Activated T-cell treated with anti-CD3 and anti-CD28 coated beads, Interleukin-2, amount 50 U/mL, for 24 hours (primary cell): ENCODE measurements at places on chromosomes 11 and 22.

DNA sequence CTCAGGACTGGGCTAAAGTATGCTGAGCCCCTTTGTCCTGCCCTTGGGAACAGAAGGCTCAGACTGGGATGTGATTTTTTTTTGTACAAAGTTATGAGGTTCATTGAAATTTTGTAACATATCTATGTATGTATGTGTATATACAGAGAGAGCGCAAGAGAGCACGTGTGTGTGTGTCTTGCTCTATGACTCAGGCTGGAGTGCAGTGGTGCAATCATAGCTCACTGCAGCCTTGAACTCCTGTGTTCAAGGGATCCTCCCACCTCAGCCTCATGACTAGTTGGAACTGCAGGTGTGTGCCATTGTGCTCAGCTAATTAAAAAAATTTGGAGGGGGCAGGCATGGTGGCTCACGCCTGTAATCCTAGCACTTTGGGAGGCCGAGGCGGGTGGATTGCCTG lies 5.7 kb downstream of the TMEM25 start:
- DNase-seq = no peak
- peaks cover 6% of the 10 kb centered on the region for H3K4me1 ChIP-seq
- no peaks in the 10 kb centered on the region for H3K27me3 ChIP-seq
- H3K27ac ChIP-seq = no peak overlapping the region

DNA sequence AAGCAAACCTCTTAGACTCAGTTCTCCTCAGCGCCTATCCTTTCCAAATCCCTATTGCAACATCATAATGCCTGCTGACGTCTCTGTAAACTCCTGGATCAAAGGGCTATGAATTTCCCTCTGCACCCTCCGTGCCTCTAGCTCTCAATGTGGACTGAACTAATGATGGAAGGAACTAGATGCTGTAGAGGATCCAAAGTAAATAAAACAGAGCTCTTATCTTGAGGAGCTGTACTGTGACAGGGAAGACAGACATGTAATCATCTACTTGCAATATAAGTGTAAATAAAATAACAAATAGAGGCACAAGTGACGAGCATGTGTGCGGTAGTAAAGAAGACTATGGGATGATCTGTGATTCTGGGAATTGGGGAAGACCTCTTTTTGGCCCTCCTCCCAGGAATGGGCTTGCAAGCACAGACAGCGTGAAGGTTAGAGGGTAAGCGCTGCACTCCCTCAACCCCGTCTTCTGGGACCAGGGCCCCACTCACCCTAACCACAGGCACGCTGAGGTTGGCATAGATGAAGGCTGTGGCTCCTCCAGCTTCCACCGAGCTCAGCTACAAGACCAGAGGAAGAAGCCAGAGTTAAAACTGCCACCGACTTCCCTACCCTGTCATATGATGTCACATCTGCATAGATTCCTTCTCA lies 42.2 kb downstream of the P4HA3 start:
- no peak overlapping the region for H3K27ac ChIP-seq
- peaks cover 2% of the 10 kb centered on the region for H3K27me3 ChIP-seq
- no peak overlapping the region for H3K4me3 ChIP-seq
- H3K36me3 ChIP-seq = no peaks in the 10 kb centered on the region
- DNase-seq = no peak

- peaks cover 64% of the 10 kb centered on the region for H3K36me3 ChIP-seq
- H3K4me1 ChIP-seq = peaks cover 47% of the 10 kb centered on the region
- H3K27me3 ChIP-seq = no peaks in the 10 kb centered on the region
- peak overlapping the region; percentile 63 for H3K27ac ChIP-seq
These were observed 5.7 kb downstream of the APOBEC3D start for GRCh38 chr22:39026509-39027150.

GRCh38 chr22:32794449-32795213 lies 6.9 kb upstream of the TIMP3 start:
- H3K4me3 ChIP-seq = no peak overlapping the region
- H3K27me3 ChIP-seq = peaks cover 43% of the 10 kb centered on the region
- H3K27ac ChIP-seq = no peak overlapping the region

- no peaks in the 10 kb centered on the region for H3K27me3 ChIP-seq
- H3K4me3 ChIP-seq = no peak overlapping the region
- H3K27ac ChIP-seq = no peak overlapping the region
These were observed 10.6 kb downstream of the PLET1 start for GRCh38 chr11:112249871-112250610.

DNA sequence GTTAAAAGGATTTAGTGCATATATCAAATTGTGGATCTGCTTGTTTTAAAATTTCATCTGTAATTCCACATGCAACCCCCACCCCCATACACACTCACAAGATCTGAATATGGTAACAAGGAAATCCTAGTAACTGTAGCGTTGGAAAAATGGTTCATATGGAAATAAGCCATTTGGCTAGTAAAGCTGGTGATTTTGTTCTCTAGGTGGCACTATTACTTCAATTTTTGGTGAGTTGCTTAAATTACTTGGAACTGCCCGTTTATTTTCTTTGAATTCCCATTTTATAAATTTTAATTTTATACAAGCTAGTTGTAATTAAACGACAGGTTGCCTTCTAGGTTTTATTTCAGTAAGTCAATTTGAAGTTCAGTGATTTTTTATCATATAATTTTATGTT lies 5.3 kb downstream of the BDNF start:
- peaks cover 13% of the 10 kb centered on the region for H3K4me1 ChIP-seq
- no peaks in the 10 kb centered on the region for H3K36me3 ChIP-seq

- peaks cover 22% of the 10 kb centered on the region for H3K36me3 ChIP-seq
- peak; percentile 61 for DNase-seq
- H3K4me1 ChIP-seq = peaks cover 36% of the 10 kb centered on the region
- H3K4me3 ChIP-seq = peak overlapping the region; percentile 83
These were observed 869 bp downstream of the ZC3H7B start for GRCh38 chr22:41302021-41302767.

- H3K27ac ChIP-seq = no peak overlapping the region
- H3K27me3 ChIP-seq = no peaks in the 10 kb centered on the region
- no peaks in the 10 kb centered on the region for H3K4me1 ChIP-seq
These were observed 419.2 kb downstream of the AASDHPPT start for GRCh38 chr11:106496677-106497076.

DNA sequence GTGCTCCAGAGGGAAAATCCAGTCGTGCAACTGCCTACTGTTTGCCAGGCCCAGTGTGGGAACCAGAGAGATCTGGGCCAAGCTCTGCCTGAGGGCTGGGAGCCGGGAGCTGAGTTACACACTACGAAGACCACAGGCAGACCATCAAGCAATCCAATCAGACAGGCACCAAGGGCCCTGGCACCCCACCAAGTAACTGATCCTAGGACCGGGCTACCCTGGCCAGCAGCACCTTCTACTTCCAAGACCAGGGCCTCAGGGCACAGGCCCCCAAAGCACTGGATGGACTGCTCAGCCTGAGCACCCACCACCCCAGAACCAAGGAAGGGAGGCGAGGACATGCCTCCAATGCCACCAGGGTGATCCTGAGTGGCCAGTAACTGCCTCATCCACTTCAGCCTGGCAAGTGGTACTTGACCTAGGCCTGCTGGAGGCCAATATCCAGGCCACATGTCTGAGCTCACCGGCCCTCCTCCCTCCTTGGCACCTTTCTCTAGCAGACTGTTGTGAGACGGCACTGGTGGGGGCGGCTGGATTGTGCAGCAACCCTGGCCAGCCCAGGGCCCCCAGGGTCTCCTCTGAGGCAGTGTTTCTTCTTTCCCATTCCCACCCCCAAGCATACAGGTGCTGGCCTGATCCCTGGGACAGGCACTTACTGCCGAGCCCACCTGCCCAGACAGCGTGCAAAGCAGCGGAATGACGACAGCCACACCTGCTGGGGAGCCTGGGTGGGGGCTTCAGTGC lies 20.7 kb upstream of the ARFGAP3 start:
- no peak for DNase-seq
- peaks cover 76% of the 10 kb centered on the region for H3K36me3 ChIP-seq
- H3K27ac ChIP-seq = no peak overlapping the region
- H3K4me3 ChIP-seq = no peak overlapping the region
- H3K4me1 ChIP-seq = no peaks in the 10 kb centered on the region
- no peaks in the 10 kb centered on the region for H3K27me3 ChIP-seq

DNA sequence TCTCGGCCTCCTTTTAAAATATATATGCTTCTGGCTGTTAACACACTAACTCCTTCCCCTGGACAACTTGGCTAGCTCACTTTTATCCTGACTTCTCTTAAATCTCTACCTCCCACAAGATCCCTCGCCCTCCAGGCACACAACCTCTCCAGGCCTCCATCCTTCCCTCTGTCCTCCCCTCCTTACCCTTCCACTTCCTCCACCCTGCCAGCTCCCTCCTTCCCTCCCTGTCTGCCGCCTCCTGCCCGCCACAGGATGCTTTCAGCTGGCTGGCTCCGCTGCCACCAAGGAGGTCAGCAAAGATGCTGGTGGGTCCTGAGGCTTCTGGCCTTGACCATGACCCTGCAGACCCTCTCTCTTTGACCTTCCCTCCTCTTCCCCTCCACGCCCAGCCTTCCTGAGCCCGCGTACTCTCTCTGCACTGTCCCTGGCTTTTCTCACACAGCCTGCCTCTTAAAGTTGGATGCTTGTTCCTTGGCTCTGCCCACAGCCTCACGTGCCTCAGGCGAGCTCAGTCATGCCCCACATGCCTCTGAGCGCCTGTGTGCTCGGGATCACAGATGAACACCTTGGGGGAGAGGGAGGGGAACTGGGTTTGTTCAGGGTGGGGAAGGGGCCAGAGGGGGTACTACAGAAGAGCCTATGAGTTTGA lies 6.7 kb downstream of the NFAM1 start:
- no peak overlapping the region for H3K27ac ChIP-seq
- H3K36me3 ChIP-seq = no peaks in the 10 kb centered on the region
- DNase-seq = no peak
- H3K27me3 ChIP-seq = peaks cover 4% of the 10 kb centered on the region

DNA sequence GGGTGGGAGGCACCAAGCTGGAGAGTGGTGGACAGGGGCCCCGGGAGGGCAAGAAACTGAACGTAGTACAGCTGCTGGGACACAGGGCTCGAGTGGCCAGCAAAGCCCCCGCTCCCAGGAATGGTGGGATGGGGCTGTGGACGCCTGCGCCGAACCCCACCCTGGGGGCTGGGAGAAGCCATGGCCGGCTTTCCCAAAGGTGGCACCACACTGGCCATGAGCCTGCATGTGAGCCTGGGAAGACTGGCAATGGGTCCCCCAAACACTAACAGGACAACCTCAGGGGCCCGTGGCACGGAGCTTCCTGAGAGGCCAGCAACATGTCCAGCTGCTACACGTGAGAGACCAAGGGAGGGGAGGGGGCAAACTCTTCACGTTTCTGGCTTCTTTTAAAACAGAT lies 4.0 kb downstream of the ALG12 start:
- peaks cover 16% of the 10 kb centered on the region for H3K4me1 ChIP-seq
- no peak overlapping the region for H3K27ac ChIP-seq
- DNase-seq = no peak
- H3K27me3 ChIP-seq = no peaks in the 10 kb centered on the region
- peaks cover 43% of the 10 kb centered on the region for H3K36me3 ChIP-seq

DNA sequence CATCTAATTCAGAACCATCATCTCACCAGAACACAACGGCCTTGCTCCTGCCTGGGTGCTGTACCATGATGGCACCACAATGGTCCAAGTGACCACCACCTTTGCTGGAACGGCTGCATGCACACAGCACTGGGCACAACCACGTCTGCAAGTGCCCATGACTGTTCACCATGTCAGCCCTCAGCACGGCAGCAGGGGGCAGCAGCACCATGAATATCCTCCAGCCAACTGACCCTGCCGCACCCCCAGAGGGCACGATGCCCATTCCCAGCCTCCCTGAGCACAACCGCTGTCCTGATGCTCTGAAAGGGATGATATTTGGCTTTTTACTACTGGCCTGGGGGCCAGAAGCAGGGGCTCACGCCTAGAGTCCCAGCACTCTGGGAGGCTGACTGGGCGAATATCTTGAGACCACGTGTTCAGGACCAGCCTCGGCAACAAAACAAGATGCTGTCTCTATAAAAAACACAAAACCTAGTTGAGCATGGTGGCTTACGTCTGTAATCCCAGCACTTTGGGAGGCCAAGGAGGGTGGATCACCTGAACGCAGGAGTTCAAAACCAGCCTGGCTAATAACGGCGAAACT lies 25.7 kb downstream of the DRD4 start:
- H3K4me1 ChIP-seq = no peaks in the 10 kb centered on the region
- peak; percentile 63 for DNase-seq
- H3K4me3 ChIP-seq = no peak overlapping the region
- H3K27me3 ChIP-seq = no peaks in the 10 kb centered on the region
- no peak overlapping the region for H3K27ac ChIP-seq

DNA sequence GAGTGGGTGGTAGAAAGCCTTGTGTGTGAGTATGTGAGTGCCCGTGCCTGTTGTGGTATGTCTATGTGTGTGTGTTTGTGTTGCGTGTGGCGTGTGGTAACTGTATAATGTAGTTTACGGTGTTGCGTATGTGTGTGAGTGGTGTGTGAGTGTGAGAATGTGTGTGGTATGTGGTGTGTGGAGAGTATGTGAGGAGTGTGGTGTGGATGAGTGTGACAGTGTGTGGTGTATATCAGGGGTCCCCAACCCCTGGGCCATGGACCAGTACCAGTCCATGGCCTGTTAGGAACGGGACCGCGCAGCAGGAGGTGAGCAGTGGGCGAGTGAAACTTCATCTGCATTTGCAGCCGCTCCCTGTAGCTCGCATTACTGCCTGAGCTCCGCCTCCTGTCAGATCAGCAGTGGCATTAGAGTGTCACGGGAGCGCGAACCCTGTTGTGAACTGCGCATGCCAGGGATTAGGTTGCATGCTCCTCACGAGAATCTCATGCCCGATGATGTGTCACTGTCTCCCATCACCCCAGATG lies 5.7 kb downstream of the UPK3A start:
- peaks cover 2% of the 10 kb centered on the region for H3K27me3 ChIP-seq
- DNase-seq = no peak
- no peak overlapping the region for H3K4me3 ChIP-seq
- no peaks in the 10 kb centered on the region for H3K36me3 ChIP-seq

DNA sequence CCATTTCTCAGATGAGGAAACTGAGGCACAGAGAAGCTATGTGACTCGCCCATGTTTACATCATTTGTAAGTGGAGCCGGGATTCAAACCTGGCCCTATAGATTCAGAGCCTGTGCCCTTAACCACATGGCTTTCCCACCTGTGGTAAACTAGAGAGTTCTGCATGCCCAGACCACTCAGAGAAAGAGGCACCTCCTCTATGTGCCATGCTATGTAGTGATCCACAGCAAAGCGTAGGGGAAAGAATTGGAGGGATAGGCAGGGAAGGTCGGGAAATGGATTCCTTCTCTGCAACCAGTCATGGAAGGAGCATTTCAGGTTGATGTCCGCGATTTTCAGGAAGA lies 15.4 kb upstream of the POU2AF2 start:
- peak overlapping the region; percentile 46 for H3K4me3 ChIP-seq
- peaks cover 25% of the 10 kb centered on the region for H3K27me3 ChIP-seq
- DNase-seq = no peak
- no peak overlapping the region for H3K27ac ChIP-seq

DNA sequence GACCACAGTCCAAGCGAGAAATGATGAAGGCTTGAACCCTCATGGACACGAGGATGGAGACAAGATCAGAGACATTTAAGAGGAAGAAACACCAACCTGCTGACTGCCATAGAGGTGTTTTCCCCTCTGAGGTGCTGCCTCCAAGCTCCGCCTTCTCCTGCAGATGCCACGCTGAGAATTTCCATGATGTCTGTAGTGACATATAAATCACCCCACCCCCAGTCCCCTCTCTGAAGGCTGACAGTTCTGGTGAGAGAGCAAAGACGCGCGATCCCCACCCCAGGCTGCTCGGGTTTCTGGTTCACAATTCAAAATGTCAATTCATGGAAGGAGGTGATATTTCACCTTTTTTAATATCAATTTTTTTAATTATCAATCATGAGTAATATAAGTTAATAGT lies 28.2 kb downstream of the LRRC32 start:
- no peak overlapping the region for H3K4me3 ChIP-seq
- H3K27me3 ChIP-seq = peaks cover 64% of the 10 kb centered on the region
- peak; percentile 36 for DNase-seq
- H3K4me1 ChIP-seq = peaks cover 11% of the 10 kb centered on the region
- no peaks in the 10 kb centered on the region for H3K36me3 ChIP-seq
- peak overlapping the region; percentile 10 for H3K27ac ChIP-seq
